Activated T-cell treated with anti-CD3 and anti-CD28 coated beads, Interleukin-2, amount 50 U/mL, for 72 hours (primary cell): ENCODE measurements at places on chromosomes 4 and X. TPM values are rescaled to one million over a fixed set of nuclear protein-coding genes. Genes with fewer than 3 reads are reported as not detected.

DNA sequence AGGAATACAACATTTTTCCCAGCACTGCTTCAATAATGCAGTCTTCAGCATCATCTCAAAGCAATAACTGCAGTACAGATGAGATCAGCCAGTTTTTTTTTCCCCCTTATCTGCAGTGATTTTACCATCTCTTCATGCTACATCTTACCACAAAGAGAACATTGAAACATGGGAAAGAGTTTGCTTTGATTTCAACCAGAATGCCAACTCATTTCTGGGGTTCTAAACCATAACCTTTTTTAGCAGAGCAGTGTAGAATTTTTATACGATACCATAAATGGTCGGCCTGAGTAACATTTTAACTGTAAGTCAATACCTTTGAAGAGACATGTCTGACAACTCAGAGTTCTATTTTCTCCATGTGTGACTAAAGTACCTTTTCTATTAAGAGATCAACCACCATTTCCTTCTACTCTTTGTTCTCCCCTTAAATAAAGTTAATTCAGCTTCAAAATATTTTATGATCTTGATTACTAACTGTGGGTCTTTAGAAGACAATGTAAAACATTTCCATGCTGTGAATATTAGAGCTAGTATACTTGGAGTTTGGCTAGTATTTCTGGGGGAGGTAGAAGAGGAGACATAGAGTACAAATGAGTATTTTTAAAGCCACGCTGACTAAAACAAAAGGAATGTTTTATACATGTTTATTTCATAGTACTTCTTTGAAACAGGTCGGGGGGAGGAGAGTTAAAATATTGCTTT is 69.1 kb downstream of the TET2 start:
- peak; percentile 12 for DNase-seq

The MSX1 gene
- total RNA-seq, result not detected

GRCh38 chr4:110137829-110138228 is 60.6 kb downstream of the ELOVL6 start:
- DNase-seq, result no peak

DNA sequence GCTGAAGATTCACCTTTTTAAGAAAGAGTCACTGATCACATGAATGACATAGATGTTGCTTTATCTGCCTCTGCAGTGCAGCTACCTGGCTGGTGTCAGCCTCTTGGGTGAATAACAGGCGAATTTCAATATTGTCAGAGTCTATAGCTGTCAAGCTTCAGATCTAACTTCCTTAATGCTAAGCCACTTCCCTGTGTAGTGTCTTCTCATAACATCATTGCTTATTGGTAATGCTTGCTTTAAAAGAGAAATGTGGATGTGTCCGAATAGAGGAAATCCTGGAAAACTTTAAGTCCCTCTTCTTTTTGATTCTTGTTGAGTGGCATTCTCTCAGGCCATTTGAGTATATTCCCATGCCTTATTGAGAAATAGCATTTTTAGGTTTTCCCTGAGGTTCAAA is 7.3 kb upstream of the IGFBP7 start:
- no peak for DNase-seq

The ZNF185 gene
- 3.8 TPM for total RNA-seq

The FAT4 gene
- total RNA-seq, result not detected

- DNase-seq, result no peak
Observed at GRCh38 chr4:97587912-97588311, 555.4 kb downstream of the STPG2 start.

The CT45A1 gene
- total RNA-seq, result not detected

The SLC10A6 gene
- total RNA-seq, result 0.37 TPM

- DNase-seq, result no peak
Observed at GRCh38 chr4:158865520-158866177, 96.8 kb downstream of the FNIP2 start.

GRCh38 chr4:138090150-138090917 is 151.8 kb downstream of the SLC7A11 start:
- DNase-seq, result peak; percentile 10

- DNase-seq, result no peak
Observed at GRCh38 chr4:13872155-13872554, 244.6 kb upstream of the BOD1L1 start.

The ASB5 gene
- not detected for total RNA-seq

DNA sequence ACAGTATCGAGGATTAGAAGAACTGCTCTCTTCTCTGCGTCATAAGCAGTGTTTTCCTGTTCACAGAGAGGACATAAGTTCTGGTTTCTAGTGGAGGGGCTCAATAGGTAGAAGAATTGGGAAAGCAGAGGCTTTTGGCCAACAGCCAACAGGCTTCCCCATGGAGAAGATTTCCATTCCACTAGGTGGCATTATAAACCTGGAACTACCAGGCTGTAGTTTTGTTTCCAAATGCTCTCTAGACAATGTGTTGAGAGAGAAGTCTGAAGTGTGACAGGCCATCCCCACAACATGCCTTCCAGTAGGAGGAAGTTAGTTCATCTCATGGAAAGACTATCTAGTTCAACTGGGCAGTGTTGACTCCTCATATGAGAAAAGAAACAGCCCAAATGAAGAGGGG is 63.8 kb upstream of the ANXA10 start:
- DNase-seq, result no peak

The HPGDS gene
- not detected for total RNA-seq

The CLDN2 gene
- total RNA-seq, result not detected

DNA sequence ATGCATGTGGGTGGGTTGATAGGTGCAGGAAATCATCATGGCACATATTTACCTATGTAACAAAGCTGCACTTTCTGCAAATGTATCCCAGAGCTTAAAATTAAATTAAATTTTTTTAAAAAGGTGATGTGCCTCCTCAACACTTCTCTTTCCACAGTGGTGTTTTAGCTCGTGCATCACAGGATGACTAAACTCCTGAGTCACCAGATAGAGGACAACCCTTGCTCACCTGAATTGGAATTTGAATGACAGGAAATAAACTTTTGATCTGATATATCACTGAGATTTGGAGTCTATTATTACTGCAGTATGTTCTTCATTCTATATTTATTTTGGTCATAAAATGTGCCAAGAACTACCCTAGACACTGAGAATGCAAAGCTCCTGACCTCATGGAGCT is 185.3 kb downstream of the MAPK10 start:
- no peak for DNase-seq

DNA sequence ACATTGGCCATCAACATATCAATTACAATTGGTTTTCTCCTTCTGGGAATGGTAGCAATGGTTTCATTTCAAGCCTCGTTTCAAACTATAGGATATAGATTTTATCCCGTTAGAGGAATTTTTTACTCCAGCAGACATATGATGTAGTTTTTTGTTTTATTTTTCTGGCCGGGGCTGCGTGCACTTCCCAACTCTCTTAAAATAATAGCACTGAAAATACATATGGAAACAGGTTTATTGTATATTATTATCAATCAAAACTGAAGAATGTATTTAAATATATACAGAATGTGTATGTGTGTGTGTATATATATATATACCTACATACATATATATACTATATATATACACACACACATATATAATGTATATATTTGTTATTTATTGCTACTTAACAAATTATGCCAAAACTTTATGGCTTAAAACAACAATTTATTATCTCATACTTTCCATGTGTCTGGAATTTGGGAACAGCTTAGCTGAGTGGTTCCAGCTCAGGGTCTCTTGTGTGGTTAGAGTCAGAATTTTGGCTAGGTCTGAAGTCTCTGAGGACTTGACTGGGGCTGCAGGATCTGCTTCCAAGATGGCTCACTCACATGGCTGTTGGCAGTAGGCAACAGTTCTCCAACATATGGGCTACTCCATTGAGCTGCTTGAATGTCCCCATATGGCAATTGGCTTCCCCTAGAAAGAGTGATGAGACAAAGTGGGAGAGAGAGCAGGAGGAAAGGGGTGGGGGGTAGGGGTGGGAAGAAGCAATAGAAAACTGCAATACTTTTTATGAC is 314.1 kb downstream of the PPP1R2C start:
- no peak for DNase-seq

GRCh38 chrX:16185725-16186136 is 18.4 kb downstream of the MAGEB17 start:
- DNase-seq, result no peak

GRCh38 chr4:140186651-140187315 is 32.8 kb upstream of the MAML3 start:
- no peak for DNase-seq

DNA sequence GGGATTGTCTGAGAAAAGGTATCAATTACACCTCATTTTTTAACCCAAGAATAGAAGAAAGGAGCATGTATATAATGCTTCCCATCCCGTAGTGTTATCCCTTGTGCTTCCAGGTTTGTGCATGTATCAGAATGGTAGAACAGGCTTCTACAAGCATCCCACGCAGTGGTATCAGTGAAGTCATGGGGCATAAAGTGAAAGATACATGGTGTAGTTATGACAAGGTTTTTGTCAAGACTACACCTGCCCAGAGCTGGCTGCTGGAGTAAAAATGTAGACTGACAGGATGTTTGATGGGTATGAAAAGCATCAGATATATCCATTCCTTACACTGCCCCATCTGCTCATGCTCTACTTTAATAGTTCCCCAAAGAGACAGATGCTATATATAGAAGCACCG is 9.5 kb downstream of the TLR1 start:
- DNase-seq, result no peak

- no peak for DNase-seq
Observed at GRCh38 chrX:155968791-155969190, 28.7 kb upstream of the IL9R start.

DNA sequence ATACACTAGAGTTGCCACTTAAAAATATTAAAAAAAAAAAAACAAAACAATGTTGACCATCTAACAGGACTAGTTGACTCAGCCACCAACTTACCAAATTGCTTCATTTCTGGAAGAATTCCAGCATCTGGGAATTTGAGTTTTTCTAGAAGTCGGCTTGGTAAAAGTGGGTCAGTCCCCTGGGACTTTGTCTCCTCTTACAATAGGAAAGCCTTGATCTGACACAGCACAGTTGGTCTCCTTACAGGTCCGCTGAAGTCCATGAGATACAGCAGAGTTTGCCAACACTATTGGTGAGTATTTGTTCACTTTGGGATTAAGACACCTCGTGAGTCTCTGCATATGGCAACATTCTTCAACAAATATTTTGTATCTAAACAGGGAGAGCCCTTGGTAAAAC is 18.2 kb upstream of the DDIT4L start:
- no peak for DNase-seq

The AREG gene
- total RNA-seq, result 4.8 TPM

GRCh38 chrX:43005561-43005960 is 227.6 kb upstream of the PPP1R2C start:
- no peak for DNase-seq

DNA sequence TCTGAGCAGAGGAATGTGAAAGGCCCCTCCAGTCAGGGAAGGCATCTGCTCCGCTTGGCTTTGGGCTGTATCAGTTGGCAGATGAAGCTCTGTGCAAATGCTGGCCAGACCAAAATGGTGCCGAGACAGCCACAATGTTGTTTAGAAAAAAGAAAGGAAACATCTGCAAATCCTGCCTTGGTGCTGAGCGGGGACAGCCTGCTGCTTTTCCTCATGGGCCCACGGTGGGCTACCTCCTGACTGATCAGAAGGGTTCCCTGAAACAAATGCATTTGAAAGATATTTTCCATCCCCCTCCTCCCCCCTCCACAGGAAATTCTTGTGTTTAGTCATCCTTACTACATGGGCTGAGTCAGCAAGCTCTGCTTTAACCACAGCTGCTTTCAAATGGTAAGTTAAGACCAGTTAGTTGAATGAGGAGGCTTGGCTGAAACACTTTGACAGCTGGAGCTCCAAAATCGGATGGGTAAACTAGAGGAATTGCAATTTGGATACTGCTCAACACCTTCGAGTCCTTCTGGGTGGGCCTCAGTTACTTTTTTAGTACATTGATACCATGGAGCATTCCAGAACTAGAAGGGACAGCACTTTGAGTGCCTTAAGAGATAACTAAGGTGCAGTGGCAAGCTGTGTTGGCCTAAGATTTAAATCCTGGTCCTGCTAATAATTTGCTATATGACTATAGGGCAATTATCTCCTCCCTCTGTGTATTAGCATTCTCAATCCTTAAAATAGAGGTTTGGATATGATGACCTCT is 36.0 kb downstream of the PLAC1 start:
- peak; percentile 32 for DNase-seq

GRCh38 chr4:8832113-8832915 is 39.3 kb downstream of the HMX1 start:
- no peak for DNase-seq

The NXT2 gene
- total RNA-seq, result 10.2 TPM

- no peak for DNase-seq
Observed at GRCh38 chrX:130179170-130179569, 7.4 kb downstream of the RAB33A start.
